ENCODE measurements at places on chromosomes 3 and 15. TPM values are rescaled to one million over a fixed set of nuclear protein-coding genes. Genes with fewer than 3 reads are reported as not detected.
A peak's percentile ranks its signal among the peaks of the same experiment; 100 is the strongest.

Gene ACTC1
- 8,600 TPM for polyA plus RNA-seq

Gene UBE2E1
- polyA plus RNA-seq: 78.5 TPM

Gene TMEM45A
- polyA plus RNA-seq: 12.1 TPM

Gene C3orf22
- not detected for polyA plus RNA-seq

Gene FGF12
- 2.9 TPM for polyA plus RNA-seq

- no peak for DNase-seq
Measured at GRCh38 chr15:42933886-42934667, 13.5 kb upstream of the TTBK2 start.

GRCh38 chr15:74781431-74782258 lies at the start of gene CSK:
CSK (plus strand) TSS chr15:74782080; CDS start chr15:74798298, 16,218 bp downstream.
- peak; percentile 86 for DNase-seq

- DNase-seq: no peak
Measured at GRCh38 chr3:113557374-113557773, 25.0 kb downstream of the SIDT1 start.
